Activated naive CD8-positive, alpha-beta T cell treated with anti-CD3 and anti-CD28 coated beads, Interleukin-2, amount 50 U/mL, for 24 hours (primary cell): ENCODE measurements at places on chromosomes 7 and 10.
A peak's percentile ranks its signal among the peaks of the same experiment; 100 is the strongest.

DNA sequence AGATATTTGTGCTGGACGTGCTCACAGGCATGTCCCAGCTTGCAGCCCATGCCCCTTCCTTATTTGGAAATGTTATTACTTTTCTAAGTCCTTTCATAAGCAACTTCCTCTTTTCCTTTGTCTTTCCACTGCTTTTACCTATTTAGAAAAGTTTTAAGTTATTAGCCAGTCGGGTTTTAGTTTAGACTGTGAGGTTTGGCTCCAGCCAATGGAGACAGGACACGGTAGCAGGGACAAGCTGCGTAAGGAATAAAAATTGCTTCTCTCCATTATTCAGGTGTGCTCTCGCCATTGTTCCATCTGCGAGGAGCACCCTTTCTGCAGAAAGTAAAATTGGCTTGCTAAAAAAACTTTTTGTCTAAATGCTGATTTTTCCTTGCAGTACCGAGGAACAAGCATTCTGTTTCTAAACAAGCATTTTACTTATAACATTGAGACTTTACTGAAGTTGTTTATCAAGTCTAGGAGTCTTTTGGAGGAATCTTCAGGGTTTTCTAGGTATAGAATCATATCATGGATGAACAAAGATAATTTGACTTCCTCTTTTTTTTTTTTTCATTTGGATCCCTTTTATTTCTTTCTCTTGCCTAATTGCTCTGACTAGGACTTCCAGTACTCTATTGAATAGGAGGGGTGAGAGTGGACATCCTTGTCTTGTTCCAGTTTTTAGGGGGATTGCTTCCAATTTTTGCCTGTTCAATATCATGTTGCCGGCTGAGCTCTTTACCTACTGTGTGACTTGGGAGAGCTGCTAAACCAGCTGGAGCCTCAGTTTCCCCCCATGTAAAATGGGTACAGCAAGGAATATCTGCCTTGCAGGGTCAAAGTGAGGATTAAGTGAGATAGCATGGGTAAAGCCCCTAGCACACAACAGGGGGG, 63.8 kb downstream of the ALOX5 start:
- no peak for DNase-seq

DNA sequence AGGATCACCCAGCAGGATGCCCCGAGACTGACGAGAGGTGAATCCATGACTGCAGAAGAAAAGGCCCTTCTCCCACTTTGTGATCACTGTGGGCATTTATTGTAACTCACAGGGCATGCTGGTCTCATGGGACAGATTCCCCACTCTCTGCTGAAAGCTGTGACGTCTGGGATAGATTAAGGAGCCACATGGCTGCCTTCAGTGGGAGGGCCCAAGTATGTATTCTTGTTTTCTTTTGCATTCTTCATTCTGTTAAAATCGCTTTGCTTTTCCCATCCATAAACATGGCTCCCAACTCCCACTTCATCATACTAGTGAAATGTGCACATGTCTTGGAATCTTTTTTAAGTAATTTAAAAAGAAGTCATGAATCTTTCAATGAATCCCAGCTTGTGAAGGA, 67.2 kb downstream of the FAM107B start:
- no peak for DNase-seq

DNA sequence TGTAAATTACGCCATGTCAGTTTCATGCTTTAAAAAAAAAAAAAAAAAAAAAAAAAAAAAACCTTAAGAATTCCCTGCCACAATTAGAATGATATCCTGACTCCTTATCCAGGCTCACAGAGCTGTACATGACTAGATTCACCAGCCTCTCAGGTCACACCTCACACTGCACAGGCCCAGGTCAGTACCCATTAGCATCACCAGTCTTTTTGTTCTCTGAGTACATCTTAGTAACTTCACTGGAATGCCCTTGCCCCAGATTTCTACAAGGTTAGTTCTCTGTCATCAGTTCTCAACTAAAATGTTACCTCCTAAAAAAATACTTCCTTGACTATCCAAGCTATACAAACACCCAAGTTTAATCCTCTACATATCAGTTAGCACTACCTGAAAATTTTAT, 211.0 kb downstream of the LRRN3 start:
- no peak for DNase-seq

GRCh38 chr7:75624134-75624832, 114.5 kb downstream of the HIP1 start:
- DNase-seq = no peak

- no peak for DNase-seq
Measured at GRCh38 chr7:41702635-41703371, at the start of gene INHBA. Gene INHBA, minus strand, starts transcription at chr7:41703090. Its CDS starts 2,716 bp downstream, at chr7:41700374.

- no peak for DNase-seq
Measured at GRCh38 chr7:17774248-17774647, 166.0 kb downstream of the SNX13 start.

DNA sequence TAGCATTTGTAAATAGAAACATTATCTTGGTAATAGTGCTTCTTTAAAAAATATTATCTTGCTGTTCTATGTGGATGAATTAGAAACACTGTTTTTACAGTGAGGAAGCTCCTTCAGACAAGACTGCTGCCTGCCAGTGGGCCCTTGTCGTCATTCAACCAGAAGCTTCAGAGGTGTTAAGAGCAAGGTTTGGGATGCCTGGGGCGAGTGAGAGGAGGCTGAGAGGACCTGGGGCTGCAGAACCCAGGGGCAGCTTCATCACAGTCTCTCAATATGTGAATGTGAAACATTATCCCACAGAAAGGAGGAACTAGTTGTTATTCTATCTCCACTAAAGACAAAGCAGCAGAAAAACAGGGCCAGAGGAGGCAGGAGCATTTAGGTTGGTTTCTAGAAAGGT, 8.1 kb downstream of the PLPP4 start:
- no peak for DNase-seq

DNA sequence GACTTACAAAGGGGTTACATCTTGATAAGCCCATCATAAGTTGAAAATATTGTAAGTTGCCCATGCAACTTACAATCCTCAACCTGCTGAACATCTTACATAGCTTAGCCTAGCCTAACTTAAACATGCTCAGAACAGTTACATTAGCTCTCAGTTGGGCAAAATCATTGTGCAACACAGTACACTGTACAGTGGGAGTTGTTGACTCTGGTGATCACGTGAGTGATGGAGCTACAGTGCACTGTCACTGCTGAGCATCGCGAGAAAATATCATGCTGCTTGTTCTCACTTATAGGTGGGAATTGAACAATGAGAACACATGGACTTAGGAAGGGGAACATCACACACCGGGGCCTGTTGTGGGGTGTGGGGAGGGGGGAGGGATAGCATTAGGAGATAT, 214.9 kb upstream of the ZMIZ1 start:
- no peak for DNase-seq

GRCh38 chr10:50990568-50991455, 83.5 kb upstream of the PRKG1 start:
- peak; percentile 5 for DNase-seq
